ENCODE measurements at places on chromosomes 3 and 15.

- DNase-seq, result no peak
Observed at GRCh38 chr3:128307781-128308469, 154.6 kb downstream of the EEFSEC start.

DNA sequence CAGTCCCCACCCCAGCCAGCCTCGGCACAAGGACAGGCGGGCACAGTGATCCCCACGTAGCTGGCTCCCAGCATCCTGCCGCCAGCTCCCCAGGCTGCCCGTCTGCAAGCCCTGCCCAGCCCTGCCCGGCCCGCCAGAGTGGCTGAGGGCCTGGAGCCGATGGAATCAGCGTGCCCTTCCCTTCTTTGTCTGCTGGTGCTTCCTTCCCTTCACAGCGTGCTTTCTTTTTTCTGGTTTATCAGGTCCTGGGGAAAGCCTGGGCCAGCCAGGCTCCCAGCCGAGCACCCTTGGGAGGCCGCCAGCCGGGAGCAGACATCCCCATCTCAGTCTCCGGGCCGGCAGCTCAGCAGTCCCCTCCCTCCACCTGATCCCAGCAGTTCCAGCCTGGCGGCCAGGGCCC is 54.7 kb upstream of the SMAD6 start:
- DNase-seq, result no peak

GRCh38 chr15:63628123-63628822 is 31.1 kb downstream of the FBXL22 start:
- no peak for DNase-seq

- DNase-seq, result no peak
Observed at GRCh38 chr15:33608714-33609113, 297.9 kb downstream of the RYR3 start.

DNA sequence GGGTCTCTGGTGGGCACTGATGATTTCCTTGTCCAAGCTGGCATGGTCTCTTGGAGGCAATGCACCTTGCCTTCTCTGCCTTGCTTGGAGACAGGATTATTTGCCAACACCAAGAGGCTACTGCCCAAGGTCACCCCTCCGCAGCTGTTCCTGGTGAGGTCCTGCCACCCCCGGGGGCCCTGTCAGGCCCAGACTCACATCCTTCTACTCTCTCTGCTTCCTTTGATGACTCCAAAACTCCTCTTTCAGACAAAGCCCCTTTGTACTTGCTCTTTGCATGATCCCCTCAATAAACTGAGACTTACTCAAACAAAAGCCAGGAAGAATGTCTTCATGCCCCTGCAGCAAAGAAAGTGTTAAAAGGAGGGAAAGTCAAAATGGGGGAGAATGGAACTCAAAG is 137.7 kb downstream of the MEX3B start:
- DNase-seq, result no peak

GRCh38 chr15:78146425-78147154 is 2.6 kb upstream of the IDH3A start:
- DNase-seq, result no peak
